ENCODE measurements at places on chromosomes 5 and 9.

DNA sequence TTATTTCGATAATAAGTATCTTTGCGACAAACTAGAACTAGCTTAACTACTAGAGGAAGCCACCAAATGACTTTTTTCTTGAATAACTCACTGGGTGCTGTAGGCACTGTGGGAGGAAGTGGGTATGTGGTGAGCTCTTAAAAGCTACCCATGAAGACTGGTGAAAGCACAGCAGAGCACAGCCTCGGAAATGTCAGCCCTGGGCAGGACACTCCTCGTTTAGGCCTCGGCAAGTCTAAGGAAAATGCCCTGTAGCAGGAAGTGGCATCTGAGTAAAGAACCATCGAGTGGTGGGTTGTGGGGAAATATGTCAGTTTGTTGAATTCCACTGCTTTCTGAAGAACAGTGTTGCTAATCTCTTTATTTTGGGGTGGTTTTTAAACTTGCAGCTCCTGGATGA lies 44.0 kb upstream of the NCS1 start:
- DNase-seq = peak; percentile 46

GRCh38 chr5:163252950-163253349 lies 184.4 kb upstream of the CCNG1 start:
- DNase-seq = no peak

GRCh38 chr5:15285901-15286583 lies 213.9 kb upstream of the FBXL7 start:
- no peak for DNase-seq

GRCh38 chr9:125747053-125747764 lies at the start of gene PBX3:
Gene PBX3, plus strand, starts transcription at chr9:125747373.
- no peak for DNase-seq

GRCh38 chr9:18269561-18269960 lies 204.4 kb upstream of the ADAMTSL1 start:
- no peak for DNase-seq

DNA sequence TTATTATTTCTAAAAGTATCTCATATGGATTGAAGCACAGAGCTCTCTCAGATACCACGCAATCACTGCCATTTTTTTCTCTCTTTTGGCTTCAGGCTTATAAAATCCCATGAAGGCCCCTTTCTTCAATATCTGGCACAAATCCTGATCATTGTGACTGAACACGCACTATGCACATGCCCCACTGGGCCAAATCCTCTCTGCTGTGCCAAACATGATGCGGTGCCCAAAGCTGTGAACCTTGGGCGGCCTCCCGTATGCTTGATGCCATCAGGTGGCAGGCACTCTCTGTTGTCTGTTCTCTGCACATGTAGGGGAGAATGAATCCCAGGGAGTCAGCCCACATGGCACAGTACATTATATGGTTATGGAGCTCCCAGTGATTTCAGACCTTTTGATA lies 375.0 kb upstream of the RGMB start:
- DNase-seq = no peak

DNA sequence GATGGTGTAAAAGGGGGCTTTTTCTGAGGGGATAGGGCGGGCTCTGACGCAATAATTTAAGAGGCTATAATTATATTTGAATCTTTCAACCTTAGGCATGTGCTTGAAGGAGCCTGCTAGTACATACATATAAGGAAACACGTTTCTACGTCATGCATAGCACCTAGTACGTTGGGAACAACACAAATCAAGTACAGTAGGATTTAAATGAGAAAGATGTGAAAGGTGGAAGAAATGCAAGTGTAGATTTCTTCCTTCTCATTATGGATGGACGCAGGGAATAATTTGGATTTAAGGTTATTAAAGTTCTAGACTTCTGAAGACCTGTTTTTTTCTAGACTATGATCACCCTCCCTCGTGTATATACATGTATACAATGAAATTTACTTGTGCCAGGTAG lies 927 bp upstream of the CDO1 start:
- DNase-seq = no peak

- peak; percentile 48 for DNase-seq
Measured at GRCh38 chr5:137563646-137564397, 64.7 kb upstream of the SPOCK1 start.

DNA sequence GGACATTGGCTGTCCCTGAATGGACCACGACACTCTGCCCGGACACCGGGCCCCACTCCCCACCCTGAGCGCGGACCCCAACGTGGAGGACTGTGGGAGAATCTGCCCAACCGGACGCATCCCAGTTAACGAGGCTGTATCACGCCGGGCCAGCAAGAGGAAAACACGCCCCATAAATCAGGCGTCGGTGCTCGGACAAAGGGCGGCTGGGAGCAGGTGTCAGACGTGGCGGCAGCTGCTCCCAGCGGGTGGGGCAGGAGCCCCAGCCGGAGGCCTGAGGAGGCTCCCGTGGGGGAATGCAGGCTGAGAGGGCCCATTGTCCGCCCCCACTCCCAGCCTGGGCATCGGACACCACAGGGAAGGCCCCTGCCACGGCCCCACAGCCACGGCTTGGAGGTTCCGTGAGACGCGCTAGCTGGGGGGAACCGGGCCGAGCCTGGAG lies 19.2 kb downstream of the NOTCH1 start:
- DNase-seq = no peak

DNA sequence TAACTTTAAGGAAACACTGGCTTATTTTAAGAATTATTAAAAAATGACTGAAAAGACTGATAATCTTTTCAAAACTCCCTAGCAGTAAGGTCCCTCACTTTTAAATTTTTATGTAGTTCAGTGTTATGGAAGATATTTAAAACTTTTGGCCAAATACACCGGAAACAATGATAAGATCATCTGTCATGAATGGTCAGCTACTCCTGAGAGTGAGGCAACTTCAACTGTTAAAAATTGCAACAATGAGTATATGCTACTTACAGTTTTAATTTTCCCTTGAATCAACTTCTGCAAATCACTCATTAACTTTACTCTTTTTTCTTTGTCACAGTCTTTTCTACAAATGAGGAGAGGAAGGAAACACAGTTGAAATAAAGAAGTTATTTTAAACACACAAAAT lies 10.8 kb downstream of the PUM3 start:
- DNase-seq = no peak

DNA sequence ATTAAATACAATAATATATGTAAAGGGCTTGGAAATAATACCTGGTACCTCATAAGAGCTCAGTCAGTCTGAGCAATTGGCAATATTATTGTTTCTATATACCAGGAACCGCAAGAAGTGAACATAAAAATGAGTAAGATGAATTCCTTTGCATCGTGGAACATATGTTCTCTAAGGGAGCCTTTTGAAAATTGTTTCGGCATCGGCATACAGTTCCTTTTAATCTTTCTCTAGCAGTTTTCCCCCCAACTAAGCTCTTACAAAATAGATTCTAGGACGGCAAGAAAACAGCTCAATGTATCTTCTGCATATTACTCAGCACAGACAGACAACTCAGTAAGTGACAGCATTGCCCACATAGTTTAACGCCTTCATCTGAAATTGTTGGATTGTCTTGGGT lies 426.6 kb upstream of the WWC1 start:
- no peak for DNase-seq

- no peak for DNase-seq
Measured at GRCh38 chr5:162514116-162514515, 446.5 kb downstream of the GABRG2 start.

DNA sequence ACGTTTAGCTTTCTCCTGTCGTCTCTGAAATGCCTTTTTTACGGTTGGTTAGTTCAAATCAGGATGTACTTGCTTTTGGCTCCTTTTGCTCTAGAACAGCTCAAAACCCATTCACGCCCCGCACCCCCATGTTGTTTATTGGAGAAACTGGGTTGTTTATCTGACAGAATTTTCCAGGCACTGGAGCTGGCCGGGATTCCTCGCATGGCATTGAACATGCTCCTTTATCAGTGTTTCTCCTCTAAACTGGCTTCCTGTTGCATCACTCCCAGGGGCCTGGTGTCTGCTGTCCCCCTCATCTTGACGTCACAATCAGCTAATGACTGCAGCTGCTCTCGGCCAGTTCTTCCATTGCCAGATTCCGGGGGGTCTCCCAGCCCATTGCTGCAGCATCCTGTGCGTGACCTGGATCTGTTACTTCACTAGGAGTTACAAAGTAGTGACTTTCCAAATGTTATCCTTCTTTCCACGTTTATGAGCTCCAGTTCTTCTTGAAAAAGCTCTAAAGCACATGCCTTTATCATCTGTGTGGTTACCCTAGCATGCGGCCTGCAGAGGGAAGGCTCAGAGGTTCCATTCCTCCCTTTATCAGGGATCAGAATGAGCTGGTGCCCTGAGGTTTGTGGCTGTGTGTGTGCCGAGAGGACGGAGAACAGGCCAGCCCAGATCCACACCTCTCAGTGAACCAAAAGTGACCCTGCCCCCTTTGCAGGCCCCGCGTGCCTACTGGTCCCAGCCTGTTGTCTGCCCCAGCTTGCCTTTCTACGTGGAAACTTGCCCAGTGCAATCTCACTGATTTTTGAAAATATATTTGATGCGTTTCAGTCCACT lies 27.5 kb downstream of the FAM163B start:
- DNase-seq = no peak

GRCh38 chr5:373710-374602 lies 52.4 kb downstream of the AHRR start:
- DNase-seq = peak; percentile 41

DNA sequence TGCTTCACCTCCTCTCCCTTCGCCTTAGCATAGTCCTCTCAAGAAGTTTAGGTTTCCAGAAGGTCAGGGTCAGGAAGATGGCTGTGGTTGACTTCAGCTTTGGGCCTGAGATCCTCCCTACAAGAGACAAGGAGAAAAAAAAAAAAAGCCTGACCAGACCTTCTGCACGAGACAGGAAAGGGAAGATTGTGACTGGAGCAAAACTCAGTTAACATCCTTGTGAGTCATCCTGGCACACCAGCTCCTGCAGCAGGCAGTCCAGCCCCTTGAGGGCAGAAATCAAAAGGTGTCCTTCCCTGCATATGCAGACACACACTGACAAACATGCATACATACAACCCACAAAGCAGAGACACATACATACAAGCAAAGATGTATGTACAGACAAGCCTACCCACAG lies 18.0 kb upstream of the ENHO start:
- DNase-seq = no peak

DNA sequence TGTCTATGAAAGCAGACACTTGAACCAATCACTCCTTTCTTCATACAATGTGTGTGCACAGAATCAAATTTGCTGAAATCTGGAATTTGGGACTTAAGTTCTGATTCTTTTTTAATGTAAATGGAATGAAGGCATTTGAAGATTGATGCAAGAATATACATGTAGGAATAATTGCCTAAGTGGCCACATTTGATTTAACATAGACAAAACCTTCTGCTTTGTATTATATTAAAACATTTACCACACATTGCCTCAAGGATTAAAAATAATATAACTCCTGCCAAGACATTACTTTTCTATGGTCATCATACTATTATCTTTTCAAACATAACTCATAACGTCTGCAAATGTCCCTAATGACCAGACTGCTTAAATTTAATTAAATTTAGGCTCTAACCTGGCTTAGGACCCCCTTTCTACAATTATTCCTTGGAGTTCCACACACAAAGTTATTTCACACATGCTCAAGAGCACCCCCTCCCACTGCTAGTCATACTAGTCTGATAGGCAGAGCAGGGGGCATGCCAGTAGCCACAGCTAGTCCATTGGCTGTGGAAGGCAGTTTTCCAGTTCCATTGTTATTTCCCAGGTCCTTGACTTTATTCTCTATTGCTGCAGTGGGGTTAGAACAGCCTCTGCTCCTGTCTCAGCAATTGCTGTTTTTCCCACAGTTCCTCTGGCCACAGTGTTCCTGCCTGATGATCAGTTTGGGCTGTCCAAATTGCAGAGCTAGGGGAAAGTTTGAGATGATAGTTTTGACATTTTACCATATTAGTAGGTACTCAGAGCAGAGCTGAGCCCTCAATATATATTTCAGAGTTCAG lies 360.6 kb upstream of the GRAMD2B start:
- DNase-seq = no peak

DNA sequence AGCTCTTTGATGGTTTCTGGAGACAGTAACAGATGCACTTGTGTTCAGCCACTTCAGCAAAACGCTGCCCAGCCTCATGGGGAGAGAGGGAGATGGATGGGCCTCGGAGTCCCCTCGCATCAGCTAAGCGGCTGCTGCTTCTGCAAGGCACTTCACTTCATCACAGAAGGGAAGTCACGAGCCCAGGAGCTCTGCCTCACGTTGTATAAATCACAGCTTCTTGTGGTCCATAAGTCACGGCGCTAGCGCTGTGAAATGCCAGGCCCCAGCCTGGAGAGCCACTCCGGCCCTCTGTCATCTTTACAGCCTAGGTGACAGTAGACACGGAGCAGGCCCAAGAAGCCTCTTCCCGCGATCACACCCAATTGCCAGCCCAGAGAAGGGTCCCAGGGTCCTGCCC lies 23.4 kb downstream of the DBH start:
- no peak for DNase-seq

DNA sequence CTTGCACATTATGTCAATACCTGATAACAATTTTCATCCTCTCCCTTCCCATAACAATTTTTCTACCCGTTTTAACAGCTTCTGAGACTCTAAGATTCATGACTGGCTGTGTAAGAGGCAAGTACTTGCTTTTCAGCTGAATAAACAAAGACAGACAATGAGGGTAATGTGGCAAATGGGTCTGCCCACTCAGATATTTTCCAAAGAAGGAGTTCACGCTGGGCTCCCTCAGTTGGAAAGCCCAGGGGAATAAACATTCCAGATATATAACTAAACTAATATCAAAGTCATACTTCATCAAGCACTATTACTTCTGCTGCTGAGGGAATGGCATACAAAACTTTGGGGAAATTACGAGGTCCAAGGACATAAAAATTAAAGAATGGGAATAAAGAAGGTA lies 24.4 kb downstream of the MEGF9 start:
- no peak for DNase-seq

DNA sequence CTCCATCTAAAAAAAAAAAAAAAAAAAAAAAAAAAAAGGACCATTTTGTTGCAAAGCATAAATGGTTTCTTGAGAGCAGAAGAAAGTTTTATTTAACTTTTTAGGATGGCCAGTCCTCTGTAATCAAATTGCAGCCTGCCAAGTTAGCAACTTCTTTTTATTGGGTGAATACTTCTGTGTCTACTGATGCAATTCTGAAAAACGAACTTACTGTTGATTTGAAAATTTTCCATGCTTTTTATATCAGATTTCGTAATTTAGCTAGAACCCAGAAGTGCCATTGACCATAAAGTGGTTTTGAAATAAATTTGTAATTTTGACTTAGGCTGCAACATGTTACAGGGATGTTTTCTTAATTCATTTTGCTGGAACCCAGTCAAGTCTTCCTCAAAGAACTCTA lies 269.1 kb upstream of the ACTBL2 start:
- no peak for DNase-seq

GRCh38 chr5:148457183-148457620 lies 73.4 kb downstream of the FBXO38 start:
- peak; percentile 7 for DNase-seq

- no peak for DNase-seq
Measured at GRCh38 chr9:128921881-128922763, 1.3 kb downstream of the PHYHD1 start.

All from CD14-positive monocyte (primary cell).